ENCODE measurements at places on chromosomes 1 and 21. TPM values are rescaled to one million over a fixed set of nuclear protein-coding genes. Genes with fewer than 3 reads are reported as not detected.

Gene LRRC39
- 3.7 TPM for total RNA-seq

Gene PTCH2
- 0.36 TPM for total RNA-seq

Gene ABL2
- 29.0 TPM for total RNA-seq

Gene EFNA1
- total RNA-seq, result 0.16 TPM

Gene ERICH3
- total RNA-seq, result not detected

Gene ROR1
- total RNA-seq, result 18.8 TPM

Gene ADORA3
- total RNA-seq, result not detected

Gene G0S2
- 146 TPM for total RNA-seq

Gene IFI16
- 202 TPM for total RNA-seq

Gene KIF26B
- 20.9 TPM for total RNA-seq

Gene GJA5
- not detected for total RNA-seq

Gene FUCA1
- 3.8 TPM for total RNA-seq

Gene SLC30A10
- not detected for total RNA-seq

Gene VSIG8
- total RNA-seq, result not detected

Gene PCAT6
- not detected for total RNA-seq

Gene TIE1
- total RNA-seq, result 0.81 TPM

Gene ZSCAN20
- 6.2 TPM for total RNA-seq

Gene SPATA1
- 0.41 TPM for total RNA-seq

Gene CYP4A22
- total RNA-seq, result not detected

Gene HCRTR1
- total RNA-seq, result 0.18 TPM

Gene EFHD2
- total RNA-seq, result 11.1 TPM
